ENCODE measurements at places on chromosomes 6 and 20.

DNA sequence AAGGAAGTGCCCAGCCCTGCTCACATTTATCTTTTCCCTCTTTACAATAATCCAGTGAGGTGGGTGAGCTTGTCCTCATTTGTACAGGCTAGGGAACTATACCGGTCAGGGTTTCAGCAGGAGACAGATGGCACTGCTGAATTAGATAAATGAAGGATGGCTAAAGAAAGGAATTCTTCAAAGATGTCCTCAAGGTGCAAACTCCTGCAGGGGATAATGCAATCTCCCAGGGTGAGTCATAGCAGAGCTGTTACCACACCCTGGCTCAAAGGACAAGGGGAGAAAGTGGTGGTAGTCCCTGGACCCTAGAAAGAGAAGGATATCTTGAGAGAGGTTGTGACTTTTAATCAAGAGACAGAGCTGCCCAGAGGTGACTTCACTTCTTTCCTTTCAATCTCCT is 66.7 kb downstream of the RFPL4B start:
- no peak for DNase-seq

DNA sequence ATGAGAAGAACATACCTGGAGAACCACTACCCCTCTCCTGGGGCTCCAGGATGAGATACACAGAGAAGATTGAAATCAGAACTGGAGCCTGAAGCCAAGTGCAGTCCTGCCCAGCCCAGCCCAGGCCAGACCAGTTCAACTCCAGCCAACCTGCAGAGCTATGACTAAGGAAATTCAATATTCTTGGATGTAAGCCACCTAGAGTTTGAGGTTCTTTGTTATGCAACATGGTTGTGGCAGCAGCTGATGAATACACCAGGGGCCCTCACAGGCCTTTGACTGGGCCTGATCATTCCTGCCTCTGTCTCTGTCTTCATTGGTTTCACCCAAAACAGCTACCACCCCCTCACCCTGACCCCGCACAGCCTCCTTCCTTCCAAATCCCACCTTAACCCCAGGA is 167.8 kb downstream of the LRFN2 start:
- no peak for DNase-seq

GRCh38 chr6:167588920-167589614 is 237.6 kb upstream of the AFDN start:
- DNase-seq, result no peak

DNA sequence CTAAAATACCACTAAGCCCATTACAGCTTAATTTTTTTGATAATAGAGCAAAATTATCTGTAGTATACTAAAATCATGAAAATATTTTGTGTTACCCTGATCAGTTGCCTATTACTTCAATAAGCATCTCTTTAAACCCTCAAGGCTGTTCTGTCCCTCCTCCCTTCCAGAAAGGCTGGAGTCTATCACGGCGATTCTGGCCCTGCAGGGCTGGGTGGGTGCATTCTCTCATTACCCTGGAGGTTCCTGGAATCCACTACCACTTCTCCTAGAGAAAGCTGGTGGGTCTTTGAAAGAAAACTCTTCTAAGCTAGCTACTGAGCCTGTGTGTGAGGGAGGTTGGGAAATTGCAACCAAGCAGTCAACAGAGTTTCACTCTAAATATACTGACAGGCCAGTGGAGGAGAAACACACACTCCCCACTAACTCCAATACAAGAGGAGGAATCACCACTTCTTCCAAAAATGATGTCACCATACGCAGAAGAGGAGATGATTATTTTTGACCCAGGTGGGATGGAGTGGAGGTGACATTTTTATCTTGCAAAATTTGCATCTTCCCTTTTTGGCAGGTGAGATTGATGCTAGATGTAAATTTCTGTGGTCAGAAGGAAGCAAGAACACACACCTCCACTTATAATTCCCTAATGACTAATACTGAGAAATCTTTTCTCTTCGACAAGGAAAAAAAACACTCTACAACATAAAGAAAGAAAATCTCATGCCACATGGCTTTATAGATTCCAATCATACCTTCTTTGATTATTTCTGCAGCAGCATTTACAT is 182.3 kb upstream of the PHACTR1 start:
- DNase-seq, result no peak

- DNase-seq, result no peak
Observed at GRCh38 chr6:166542580-166542912, 43.9 kb downstream of the RAMACL start.

GRCh38 chr6:30163090-30163917 is at the start of gene TRIM15:
TRIM15 (plus strand) TSS chr6:30163546; CDS start chr6:30163685, 139 bp downstream.
- no peak for DNase-seq

DNA sequence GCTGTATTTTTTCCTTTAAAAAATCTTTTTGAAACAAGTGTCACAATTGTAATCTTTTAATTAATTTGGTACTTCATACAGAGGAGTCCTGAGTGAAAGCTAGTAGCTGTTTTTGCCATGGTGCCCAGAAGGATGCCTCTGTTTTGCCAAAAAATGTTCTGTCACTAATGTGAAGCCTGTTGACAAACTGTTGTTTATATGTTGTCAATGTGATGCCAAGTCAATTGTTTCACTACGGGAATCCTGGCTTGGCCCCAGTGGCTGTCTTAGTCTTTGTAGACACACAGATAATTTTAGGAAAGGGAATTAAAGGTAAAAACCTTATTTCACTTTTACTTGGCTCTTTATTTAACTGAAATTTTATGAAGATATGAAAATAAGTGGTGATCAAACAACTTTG is 706.4 kb upstream of the MMS22L start:
- no peak for DNase-seq

- DNase-seq, result no peak
Observed at GRCh38 chr6:140566781-140567277, 1192.4 kb upstream of the CITED2 start.

- no peak for DNase-seq
Observed at GRCh38 chr6:17429383-17430061, 36.1 kb downstream of the CAP2 start.

GRCh38 chr6:12363651-12364381 is 73.7 kb downstream of the EDN1 start:
- DNase-seq, result no peak

DNA sequence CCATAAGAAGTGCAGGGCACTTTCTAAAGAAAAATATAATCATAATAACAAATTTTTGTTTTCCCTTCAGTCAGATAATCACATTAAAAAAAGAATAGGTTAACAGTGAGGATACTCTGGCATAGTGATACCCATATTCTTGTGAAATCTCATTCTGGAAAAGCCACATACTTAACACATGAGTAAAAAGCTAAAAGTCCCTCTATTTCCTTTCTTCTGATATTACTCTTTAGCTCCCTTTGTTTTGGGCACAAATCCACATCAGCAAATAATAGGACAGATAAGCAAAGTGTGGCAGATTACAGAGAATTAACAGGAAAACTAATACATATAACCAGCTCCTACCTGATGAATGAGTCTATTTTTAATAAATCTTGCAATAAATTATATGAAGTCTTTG is 15.8 kb downstream of the SHPRH start:
- DNase-seq, result no peak

DNA sequence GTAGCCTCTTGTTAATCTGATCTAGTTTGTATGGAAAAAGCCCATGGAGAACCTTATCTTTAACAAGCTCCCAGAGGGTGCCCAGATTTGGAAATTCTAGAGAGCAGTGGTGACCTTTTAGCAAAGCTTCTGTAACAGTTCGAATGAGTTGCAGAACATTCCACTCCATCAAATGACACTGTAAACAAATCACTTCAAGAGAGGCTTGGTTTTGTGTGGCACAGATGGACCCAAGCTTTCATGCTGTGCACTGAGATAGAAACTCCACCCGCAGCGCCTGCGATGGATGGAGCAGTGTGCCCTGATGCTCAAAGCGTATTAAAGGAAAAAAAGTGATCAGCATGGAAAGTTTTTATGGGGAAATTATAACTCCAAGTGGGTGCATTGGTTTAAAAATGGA is 55.1 kb upstream of the ISM1 start:
- no peak for DNase-seq

- DNase-seq, result no peak
Observed at GRCh38 chr20:63295846-63296245, 2.9 kb downstream of the COL20A1 start.

DNA sequence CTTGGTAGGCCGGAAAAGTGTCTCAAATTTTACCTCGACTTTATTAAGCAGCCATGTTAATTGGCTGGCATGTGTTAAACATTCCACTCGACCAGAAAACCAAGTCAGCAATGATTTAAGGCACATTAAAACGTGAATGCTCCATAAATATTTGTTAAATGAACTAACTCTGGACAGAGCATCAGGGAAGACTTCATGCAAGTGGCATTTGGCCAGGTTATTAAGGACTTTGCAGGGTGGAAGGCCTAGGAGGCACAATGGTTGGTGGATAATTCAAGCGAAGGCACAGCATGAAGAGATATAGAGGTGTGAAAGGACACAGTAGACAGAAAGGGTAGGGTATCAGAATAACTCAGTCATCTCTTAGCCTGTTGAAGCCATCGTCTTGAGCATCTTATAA is 23.0 kb downstream of the ELOVL5 start:
- DNase-seq, result no peak

- no peak for DNase-seq
Observed at GRCh38 chr20:22576273-22576672, 8.1 kb downstream of the FOXA2 start.

DNA sequence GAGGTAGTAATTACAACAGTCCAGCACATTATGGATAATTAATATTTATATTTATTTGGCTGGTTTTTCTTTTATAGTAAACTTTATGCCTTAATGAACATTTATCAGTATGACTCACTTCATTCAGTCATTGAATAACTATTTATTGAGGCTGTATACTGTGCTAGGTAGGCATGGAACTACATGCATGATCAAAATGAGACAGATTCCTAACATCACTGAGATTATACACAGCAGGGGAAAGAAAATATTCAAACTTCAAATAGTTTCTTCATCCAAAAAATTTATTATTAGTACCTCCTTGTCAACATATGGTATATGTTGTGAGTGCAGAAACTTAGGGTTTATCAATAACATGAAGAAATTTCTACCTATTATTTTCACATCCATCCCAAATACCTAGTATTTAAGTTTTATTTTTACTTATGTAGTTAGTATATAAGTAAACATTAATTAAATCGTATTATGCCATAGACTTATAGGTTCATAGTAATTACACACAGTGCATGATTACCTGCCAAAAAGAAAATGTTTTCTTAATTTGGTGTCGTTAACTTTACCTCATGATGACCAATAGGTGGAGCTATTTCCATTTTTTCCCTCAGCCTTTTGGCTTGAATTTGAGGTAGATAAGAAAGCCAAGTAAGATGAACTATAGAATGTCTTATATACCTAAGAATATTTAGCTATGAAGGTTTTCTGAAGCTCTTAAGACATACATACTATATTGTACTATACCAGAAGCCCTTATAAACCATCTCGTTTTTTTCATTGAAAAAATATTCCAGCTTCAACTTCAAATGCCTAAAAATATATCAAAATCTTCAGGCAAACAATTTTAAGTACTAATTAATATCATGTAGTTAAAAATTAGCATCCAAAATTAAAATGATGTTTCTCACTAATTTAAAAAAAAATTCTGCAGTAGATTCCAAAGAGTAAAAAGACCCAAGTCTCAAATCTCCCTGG is 12.5 kb upstream of the TMEM30A start:
- DNase-seq, result no peak
